ENCODE measurements at places on chromosomes 7 and 10.

- no peak for DNase-seq
Observed at GRCh38 chr10:19874791-19875190, 58.6 kb downstream of the PLXDC2 start.

DNA sequence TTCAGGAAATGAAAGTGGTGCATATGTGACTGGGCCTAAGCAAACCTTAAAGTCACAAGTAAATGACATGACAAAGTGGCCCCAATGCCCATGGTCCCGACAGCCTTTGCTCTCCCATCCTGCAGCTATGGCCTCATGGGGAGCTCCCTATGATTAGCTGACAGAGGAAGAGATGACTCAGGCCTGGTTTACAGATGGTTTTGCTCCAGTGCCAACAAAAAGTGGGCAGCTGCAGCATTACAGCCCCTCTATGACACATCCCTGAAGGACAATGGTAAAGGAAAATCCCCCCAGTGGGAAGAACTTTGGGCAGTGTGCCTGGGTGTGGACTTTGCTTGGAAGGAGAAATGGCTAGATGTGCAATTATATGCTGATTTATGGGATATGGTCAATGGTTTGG lies 105.1 kb upstream of the ADCY1 start:
- DNase-seq: no peak

DNA sequence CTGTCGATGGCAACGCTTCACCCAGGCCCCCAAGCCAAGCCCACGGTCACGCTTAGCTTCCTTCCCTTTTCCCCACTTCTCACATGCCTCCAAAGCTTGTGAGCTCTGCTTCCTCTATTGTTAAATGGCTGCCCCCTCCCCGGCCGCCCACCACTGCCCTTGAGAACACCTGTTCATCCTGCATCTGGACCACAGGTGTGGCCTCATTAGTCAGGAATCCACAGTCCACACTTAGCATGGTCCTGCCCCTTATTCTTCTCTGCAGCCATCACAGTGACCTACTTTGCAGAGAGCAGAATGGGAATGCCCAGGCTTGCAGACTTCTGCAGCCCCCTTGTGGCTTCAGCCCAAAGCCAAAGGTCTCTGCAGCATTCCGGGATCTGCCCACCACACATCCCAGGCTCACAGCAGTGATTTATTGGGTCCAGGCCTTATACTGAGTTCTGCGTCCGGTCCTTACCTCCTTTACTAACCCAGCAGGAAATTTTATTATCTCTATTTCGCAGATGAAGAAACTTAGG lies 66.9 kb downstream of the PTPRE start:
- no peak for DNase-seq

DNA sequence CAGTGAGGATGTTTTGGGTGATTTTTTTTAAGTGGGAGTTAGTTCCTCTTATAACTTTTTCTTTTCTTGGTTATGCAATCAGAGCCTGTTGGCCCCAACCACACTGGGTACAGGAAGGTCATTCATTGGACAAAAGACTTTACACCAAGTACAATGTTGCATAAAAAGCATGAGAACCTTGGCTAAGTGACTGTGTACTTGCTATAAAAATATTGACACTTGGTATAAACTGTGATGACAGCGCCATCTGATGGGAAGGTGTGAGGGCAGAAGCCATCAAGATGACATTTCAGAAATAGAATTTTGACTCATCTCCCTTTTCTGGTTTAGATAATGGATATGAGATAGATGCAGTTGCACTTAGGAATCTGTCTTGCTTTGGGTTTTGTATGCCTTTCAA lies 126.4 kb upstream of the CCDC6 start:
- peak; percentile 14 for DNase-seq

- no peak for DNase-seq
Observed at GRCh38 chr7:33981671-33982424, 76.5 kb downstream of the BMPER start.

DNA sequence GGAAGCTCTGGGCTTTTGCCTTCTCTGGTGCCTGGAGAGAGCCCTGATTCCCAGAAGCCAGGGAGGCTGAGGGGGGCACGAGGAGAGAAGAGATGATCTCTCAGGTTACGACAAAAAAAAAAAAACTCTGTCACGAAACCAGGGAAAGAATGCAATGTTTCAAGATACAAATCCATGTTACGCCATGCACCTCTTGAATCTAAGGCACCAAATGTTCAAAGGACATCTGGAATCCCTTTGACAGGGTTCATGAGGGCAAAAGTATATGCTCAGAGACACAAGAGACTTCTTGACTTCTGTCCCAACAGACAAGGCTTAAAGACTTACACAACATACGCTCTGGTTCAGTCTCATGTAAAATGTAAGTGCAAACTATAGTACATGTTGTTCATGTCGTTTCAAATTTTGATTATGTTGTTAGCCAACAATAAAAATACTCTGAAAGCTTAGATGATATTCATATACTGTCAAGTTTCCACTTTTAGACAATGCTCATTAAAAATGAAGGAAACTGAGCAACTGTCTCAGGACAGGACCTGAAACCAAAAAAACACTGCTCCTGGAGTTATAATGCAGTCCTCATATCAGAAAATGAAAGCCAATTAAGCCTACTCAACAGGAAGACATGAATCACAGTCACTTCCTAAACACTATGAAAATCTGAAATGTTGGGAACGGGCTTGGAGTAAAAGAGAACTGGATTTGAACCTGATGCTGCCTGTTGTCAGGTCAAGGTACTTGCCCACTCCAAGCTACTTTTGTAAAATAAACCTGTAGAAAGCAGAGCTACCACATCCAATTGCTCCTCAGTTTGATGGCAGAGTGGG lies 72.3 kb downstream of the CHCHD3 start:
- no peak for DNase-seq

- DNase-seq: no peak
Observed at GRCh38 chr7:157193274-157193673, 54.5 kb downstream of the UBE3C start.

- DNase-seq: no peak
Observed at GRCh38 chr7:11648101-11648500, 183.9 kb downstream of the THSD7A start.

DNA sequence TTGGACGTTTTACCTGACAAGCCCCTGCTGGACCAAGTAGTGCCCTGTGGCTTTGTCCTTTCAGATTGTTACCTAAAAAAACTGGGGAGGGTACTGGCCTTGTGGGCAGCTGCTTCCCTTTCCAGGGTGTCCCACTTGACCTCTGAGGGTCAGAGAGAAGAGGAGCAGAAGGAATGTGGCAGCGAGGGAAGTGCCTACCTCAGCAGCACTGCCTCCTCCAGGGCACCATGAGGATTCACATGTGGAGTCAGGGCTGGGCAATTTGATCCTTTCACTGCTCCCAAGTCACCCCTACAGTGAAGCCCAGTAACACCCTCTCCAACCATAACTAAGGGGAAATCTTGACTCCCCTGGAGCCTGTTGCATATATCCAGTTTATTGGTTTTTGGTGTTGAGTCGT lies 64.6 kb downstream of the ITGB1 start:
- DNase-seq: no peak

GRCh38 chr10:78004215-78005026 lies 24.9 kb downstream of the POLR3A start:
- no peak for DNase-seq

DNA sequence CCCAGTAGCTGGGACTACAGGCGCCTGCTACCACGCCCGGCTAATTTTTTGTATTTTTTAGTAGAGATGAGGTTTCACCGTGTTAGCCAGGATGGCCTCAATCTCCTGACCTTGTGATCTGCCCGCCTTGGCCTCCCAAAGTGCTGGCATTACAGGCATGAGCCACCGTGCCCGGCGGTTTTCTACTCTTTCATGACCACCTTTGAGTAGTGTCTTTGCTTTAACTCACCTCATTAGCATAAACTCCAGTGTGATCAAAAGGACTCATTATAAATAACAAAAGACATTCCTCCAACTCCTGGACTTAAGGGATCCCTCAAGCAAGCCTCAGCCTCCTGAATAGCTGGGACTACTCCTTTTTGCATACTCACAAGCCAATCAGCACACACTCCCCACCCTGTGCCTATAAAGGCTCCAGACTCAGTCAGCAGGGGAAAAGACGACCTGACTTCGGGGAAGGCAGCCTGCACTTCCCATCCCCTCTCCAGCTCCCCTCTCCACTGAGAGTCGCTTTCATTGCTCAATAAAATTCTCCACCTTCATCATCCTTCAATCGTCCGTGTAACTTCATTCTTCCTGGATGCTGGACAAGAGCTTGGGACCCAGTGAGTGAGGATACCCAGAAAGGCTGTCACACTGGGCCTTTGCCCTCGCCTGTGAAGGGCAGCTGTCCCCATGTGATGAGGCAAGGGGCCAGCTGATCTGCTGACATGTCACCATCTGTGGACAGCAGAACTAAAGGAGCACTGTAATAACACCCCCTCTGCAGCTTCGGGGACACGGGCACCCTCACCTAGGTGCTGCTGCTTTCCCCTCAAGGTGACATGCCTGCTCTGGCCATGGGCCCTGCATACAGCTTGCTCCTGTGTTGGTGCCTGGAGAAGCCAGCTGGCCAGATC lies 35.0 kb upstream of the EIF4H start:
- DNase-seq: no peak

GRCh38 chr7:157669768-157670351 lies 333.1 kb downstream of the DNAJB6 start:
- DNase-seq: peak; percentile 77

DNA sequence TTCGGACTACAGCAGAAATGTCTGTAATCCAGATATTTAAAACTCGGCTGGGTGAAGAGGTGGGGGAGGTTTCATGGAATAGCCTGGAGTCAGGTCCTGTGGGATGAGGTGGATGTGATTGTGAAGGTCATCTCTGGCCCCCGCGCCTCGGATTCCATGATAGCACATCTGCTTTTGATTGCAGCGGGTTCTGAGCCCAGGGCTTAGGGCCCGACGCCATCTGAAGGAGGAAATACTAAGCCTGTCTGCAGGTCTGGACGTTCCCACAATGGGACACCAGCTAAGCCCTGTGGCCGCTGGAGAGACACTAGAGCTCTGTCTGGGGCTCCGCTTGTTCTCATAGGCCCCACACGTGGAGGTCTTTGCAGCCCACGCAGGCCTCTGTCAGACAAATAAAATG lies 328.7 kb downstream of the CXCL12 start:
- DNase-seq: no peak

GRCh38 chr10:8311526-8312070 lies 257.1 kb downstream of the GATA3 start:
- no peak for DNase-seq

DNA sequence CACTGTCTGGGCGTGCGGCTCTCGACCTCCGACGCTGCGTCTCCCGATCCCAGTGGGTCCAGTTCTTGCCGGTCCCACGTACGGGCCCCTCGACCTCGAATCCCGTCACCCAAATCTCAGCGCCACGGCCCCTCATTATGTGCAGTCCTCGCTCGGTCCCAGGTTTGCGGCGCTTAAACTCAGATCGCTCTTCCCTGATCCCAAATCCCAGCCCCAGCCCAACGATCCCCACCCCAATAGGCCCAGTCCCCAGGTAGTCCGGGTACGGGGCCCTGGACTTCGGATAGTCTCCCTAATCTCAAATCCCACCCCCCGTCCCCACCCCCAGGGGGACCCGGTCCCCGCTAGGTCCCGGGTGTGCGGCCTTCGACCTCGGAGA lies 666 bp downstream of the HNRNPF start:
- DNase-seq: no peak

DNA sequence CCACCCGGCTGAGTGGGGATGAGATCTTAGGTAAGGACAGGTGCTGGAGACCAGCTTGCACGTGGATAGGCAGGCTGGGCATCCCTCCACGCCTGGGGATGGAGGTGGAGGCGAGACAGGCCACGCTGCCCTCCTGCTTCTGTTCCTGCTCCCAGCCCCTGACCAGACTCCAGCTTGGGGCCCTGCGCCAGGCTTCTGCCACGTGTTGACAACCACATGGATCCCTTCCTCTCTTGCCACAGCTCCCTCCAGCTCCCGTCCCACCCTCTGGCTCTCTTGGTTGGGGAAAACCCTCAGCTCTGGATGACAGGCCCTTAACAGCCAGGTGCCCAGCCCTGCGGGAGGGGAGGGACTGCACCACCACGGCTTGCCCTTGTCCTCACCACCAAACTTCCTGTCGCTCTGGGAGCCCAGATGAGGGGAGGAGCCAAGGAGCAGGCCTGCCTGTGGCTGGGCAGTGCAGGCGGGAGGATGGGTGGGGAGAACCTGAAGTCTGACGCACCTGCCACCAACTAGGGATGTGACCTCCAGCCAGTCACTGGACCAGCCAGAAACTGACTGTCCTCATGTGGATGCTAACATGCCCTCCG lies 36.0 kb downstream of the KCNH2 start:
- DNase-seq: peak; percentile 82

GRCh38 chr10:95485056-95485844 lies 75.9 kb downstream of the SORBS1 start:
- no peak for DNase-seq

DNA sequence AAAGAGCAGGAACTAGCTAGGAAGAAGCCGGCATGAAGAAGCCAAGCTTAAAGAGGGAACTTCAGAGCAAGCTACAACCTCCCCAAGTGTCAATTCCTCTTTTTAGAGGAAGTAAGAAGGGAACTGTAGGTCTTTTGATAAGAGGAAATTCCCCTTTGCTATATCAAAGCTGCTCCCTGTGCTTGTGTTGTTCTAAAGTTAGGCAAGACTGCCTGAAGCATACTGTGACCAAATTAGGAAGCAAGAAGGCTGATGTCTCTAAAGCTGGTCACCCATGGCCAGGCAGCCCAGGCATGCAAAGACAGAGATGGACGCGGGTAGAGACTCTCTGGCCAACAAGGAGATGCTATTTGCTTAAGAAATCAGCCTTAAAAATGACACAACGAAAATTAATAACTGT lies 87.9 kb downstream of the RNF216 start:
- no peak for DNase-seq

DNA sequence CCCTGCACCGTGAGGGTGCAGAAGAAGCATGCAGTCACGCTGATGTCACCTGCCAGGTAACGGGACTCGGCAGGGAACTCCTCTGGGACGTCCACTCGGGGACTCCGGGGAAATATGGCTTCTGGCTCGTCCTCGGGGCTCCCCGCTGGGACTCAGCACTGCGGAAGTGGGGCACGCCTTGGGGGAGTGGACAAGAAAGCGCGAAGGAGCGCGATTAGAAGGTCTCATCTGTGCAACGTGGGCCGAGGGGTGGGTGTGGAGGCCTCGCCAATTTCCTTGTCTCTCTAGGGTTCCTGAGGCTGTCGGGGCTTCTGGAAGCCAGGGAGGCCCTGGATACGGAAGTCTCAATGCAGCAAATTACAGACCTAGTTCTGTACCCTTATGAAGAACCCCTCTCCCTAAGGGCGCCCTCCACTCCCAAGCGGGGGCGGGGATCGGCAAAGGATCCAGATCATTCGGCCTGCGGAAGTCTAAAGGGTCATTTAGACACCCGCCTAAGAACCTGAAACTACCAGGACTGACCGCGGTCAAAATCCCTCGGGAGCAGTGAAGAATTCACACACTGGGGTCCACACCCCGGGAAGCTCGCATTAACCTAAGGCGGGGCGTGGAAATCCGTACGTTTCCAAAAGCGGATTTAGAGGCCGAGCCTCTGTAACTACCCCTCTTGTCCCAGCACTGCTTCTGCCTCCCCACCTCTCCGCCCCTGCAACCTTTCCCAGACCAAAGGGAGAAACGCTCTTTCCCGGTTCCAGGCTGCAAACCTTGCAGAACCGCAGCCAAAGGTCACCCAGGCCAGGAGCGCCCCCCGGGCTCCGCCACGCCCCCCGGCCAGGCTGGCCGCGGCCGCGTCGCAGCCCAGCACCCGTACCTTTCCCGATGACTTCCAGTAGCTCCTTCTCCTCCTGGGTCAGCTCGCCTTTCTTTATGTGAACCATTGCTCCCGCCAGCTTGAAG lies 640 bp downstream of the ANKMY2 start:
- DNase-seq: no peak
